ENCODE measurements at places on chromosomes 6 and 20. TPM values are rescaled to one million over a fixed set of nuclear protein-coding genes. Genes with fewer than 3 reads are reported as not detected.

Gene VGLL2
- total RNA-seq: not detected

Gene TTK
- total RNA-seq: not detected

Gene APOBEC2
- 4.0 TPM for total RNA-seq

Gene C6orf15
- total RNA-seq: not detected

Gene PTPRK
- total RNA-seq: 121 TPM

Gene EEF1A2
- total RNA-seq: 21.0 TPM

Gene PTK6
- total RNA-seq: 3.0 TPM

Gene RAET1E
- not detected for total RNA-seq

Gene PBX2
- 28.8 TPM for total RNA-seq

Gene MTFR2
- 0.78 TPM for total RNA-seq

Gene TRIM15
- total RNA-seq: not detected

Gene PROKR2
- not detected for total RNA-seq

Gene GNAS-AS1
- 3.0 TPM for total RNA-seq

Gene OR2H2
- total RNA-seq: not detected

Gene PIGU
- 14.8 TPM for total RNA-seq

Gene SLC35D3
- not detected for total RNA-seq

Gene FKBP5
- total RNA-seq: 138 TPM

Gene ARMC12
- 0.26 TPM for total RNA-seq

Gene BRD2
- 99.1 TPM for total RNA-seq

Gene ADTRP
- not detected for total RNA-seq

Gene NFKBIE
- 68.6 TPM for total RNA-seq

Gene SMOC2
- 22.7 TPM for total RNA-seq

Gene GPLD1
- 0.66 TPM for total RNA-seq

Gene LZTS3
- 72.2 TPM for total RNA-seq

Gene FAM217B
- total RNA-seq: 2.6 TPM

Gene SPATS1
- not detected for total RNA-seq

Gene EYA4
- 5.3 TPM for total RNA-seq

Gene SLC25A27
- 24.1 TPM for total RNA-seq

Gene C2
- total RNA-seq: 1.3 TPM

Gene RGS19
- 14.5 TPM for total RNA-seq

Gene DLK2
- not detected for total RNA-seq

Gene E2F1
- not detected for total RNA-seq

Gene PPP1R11
- 18.9 TPM for total RNA-seq

Gene ZNF334
- total RNA-seq: 11.2 TPM

Gene EGFL8
- 5.7 TPM for total RNA-seq

Gene OR2H1
- not detected for total RNA-seq

Gene RAB44
- total RNA-seq: not detected

Gene SYNDIG1
- total RNA-seq: 0.78 TPM

Gene DNMT3B
- 6.3 TPM for total RNA-seq

Gene RIN2
- total RNA-seq: 20.4 TPM

Gene SIGLEC1
- 5.9 TPM for total RNA-seq

Gene ZNF165
- 2.9 TPM for total RNA-seq

Gene RAD21L1
- not detected for total RNA-seq

Gene BACH2
- 2.1 TPM for total RNA-seq

Gene RUNX2
- total RNA-seq: 0.33 TPM

Gene MDFI
- 6.7 TPM for total RNA-seq

All from body of pancreas (tissue), 4 donors.